Activated effector memory CD4-positive, alpha-beta T cell treated with Interleukin-2 at 50 U/mL for 16 hours (primary cell): ENCODE measurements at places on chromosomes 5 and 9.

DNA sequence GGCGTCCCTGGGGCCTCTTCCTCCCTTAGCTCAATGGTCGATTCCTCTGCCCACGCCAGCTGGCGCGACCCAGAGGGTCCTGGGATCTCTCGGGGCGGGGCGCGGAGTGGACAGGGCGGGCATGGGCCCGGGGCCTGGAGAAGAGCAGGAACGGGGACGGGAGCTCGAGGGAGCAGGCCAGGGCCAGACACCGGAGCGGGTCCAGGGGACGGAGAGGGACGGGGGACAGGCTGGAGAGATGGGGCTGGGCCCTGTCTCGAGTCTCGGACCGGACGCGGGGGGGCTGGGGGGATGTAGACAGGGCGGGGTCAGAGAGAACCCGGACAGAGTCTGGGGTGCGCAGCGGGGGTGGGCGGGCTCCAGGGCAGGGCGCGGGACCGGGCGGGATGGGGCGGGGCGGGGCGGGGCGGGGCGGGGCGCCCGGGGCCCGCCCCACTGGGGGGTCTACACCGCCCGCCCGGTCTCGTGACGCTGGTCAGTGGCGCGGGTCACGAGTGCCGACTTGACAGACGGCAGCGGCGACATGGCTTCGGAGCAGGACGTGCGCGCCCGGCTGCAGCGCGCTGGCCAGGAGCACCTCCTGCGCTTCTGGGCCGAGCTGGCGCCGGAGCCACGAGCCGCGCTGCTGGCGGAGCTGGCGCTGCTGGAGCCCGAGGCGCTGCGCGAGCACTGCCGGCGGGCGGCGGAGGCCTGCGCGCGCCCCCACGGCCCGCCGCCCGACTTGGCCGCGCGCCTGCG is at the start of gene UAP1L1:
TSS of gene UAP1L1 (plus strand) at position 508 of the 738 bp plus-strand sequence. CDS start at position 524, 16 bp downstream.
- peak; percentile 34 for DNase-seq

DNA sequence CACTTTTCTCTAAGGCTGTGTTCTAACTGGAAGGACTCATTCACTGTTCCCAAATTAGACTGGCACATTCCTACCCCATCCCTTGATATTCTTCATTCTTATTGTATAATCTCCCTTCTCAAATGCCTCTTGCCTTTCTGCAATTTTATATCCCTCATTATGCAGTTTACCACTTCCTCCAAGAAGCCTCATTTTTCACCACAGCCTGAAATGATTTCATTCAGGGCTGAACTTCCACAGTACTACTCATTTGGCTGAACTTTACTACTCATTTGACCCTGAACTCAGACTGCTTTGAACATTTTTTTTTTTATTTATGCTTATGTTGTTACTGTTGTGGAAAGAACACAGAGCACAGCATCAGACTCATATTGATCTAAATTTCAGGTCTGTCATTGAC is 32.7 kb downstream of the GRIA1 start:
- DNase-seq, result no peak

- no peak for DNase-seq
Measured at GRCh38 chr5:57770039-57770438, 287.4 kb upstream of the ACTBL2 start.

DNA sequence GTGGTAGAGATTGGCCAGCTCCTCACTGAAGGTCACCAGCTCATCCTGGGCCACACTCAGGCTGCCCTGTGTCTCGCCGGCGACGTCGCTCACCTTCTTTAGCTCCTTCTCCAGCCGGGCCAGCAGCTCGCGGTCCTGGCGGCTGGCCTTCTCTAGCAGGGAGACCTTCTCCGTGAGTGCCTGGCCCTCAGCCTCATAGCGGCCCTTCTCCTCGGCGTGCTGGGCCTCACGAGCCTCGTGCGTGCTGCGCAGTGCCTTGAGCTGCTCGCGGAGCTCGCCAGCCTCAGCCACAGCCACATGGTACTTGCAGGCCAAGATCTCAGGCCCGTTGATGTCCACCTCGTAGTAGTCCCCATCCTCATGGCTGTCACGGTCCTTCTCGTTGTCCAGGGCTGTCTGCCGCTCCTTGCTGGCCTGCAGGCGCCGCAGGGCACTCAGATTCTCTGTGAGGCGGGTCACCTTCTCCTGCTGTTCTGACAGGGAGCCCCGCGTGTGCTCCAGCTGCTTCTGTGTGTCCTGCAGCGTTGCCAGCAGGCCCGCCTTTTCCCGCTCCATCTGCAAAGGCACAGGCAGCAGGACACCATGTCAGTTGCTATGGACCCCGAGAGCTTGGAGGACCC is 45.5 kb downstream of the BICD2 start:
- no peak for DNase-seq
